ENCODE measurements at places on chromosomes 6 and 20.

DNA sequence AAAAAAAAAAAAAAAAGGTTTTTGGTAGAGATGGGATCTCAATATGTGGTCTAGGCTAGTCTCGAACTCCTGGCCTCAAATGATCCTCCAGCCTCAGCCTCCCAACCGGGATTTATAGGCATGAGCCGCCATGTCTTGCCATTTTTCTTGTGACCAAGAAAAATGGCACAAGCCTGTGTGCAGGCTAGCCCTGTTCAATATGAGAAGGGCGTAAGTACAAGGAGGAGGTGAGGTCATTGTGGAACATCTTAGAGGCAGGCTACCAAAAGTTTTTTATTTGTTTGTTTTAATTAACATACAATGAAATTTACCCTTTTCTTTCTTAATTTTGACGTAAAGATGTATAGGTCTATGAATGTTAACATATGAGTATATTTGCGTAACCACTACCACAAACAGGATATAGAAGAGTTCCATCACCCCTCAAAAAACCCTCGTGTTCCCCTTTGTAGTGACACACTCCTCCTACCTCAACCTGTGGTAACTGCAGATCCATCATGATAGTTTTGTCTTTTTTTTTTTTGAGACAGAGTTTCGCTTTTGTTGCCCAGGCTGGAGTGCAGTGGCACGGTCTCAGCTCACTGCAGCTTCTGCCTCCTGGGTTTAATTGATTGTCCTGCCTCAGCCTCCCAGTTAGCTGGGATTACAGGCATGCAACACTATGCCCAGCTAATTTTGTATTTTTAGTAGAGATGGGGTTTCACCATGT is 28.3 kb upstream of the KIF3B start:
- DNase-seq = peak; percentile 79

DNA sequence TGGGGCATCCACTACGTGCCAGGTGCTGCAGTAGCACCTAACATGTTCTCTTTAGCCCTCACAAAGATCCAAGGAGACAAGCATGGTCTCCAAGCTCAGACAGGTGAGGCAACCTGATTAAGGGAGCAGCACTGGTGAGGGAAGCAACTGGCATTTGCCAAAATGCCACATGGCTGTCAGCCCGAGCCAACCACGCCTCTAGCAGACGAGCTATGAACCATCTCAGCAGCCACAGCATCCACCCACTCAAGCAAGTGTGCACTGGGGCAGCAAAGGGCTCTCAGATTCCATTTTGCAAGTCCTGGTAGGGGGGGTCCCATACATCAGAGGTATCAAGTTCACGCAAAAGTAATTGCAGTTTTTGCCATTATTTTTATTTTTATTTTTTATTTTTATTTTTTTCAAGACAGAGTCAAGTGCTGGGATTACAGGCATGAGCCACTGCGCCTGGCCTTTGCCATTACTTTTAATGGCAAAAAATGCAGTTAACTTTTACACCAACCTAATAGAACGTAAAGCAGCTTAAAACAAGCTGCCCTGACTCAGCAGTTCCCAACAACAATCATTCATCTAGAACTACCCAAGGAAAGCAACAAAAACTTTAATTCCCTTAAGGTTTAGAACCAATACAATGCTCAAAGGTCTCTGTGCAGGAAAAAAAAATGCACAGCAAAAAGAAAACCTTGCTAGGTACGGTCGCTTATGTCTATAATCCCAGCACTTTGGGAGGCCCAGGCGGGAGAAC is 36.3 kb upstream of the SPDEF start:
- no peak for DNase-seq

DNA sequence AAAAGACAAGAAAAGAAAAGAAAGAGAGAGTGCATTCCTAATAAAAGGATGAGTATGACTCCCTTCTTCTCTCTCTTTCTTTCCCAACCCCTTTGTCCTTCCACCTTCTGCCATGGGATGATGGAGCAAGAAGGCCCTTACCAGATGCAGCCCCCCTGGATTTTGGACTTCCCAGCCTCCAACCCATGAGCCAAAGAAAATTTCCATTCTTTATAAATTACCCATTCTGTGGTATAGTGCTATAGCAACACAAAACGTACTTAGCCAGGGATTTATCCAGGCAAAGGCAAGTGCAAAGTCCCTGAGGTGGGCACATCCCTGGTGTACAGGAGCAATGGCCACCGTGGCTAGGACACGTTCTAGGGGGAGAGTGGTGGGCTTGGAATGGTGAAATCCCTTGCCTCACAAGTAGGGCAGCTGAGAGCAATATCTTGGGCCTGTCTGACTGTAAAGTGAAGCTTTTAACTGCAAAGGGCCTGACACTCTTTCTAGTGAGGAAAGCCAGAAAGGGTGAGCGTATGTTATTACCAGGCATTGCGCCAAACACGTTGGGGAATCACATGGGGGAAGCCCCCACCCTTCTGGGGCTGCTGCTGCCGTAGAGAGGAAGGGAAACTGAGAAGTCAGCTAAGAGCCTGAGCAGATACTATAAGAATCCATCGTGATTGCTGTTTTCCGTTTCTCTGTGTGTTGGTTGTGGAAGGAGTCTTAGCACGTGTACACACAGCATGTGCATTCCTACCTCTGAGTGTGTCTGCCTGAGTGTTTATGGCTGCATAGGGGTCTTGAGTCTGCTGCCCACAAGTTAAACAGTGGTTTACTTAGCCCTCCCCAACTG is 50.7 kb upstream of the SIRPA start:
- no peak for DNase-seq

DNA sequence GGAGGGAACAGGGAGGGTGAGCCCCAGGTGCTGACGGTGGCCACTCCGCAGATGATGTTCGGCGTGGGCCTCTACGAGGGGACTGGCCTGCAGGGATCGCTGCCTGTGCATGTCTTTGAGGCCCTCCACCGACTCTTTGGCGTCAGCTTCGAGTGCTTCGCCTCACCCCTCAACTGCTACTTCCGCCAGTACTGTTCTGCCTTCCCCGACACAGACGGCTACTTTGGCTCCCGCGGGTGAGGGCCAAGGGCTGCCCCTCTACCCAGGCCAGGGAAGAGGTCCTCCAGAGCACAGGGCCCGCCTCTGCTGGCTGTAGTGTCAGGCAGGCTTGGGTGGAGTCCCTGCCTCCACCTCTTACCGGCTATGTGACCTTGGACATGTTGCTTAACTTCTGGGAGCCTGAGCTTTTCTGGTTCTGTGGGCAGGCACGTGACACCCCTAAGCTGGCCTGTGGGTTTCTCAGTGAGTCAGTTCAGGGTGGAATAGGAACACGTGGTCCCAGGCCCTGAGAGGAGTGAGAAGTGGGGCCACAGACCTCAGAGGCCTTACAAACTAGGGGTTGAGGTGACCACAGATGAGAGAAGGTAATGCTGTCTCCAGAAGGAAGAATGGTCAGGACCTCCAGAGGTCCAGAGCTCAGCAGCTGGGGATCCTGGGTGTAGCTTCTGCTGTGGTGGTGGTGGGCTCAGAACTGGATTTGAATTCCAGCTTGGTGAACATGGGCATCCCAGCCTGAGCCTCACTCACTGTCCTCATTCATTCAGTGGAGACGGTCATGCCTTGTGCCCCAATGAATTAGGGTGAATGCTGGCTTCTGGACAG is 11.9 kb downstream of the PCIF1 start:
- DNase-seq = peak; percentile 28

GRCh38 chr6:47144306-47144705 is 102.2 kb upstream of the ADGRF1 start:
- no peak for DNase-seq

DNA sequence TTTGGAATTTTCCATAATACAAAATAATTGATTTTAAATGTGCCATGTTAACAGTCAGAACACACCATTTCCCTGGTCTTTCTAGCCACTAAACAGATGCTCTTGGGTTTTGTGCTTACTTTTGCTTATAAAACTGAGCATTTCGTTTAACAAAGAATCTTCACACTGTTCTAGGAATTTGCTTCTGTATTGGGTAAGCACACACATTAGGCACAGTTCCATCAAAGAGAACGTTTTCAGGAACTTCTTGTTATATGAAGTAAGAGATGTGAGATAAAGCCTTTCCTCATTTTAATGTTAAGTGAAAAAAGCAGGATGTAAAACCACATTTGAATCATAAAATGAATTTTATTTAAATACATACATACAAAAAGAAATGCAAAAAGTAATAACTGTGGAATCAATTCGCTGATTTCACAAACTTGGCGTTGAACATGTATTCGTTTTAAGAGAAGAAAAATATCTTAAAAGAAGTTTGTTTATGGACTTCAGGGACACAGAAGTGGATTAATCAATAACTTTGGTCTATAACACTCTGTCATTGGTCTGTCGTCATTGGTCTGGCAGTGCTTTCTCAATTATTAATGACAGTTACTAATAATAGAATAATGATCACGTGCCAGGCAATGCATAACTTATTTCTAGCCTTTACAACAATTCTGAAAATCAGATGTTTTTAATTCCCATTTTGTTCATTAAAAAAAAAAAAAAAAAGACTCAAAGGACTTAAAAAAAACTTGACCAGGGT is 199.9 kb upstream of the PRDM1 start:
- no peak for DNase-seq

GRCh38 chr6:109790131-109790530 is 99.0 kb downstream of the FIG4 start:
- no peak for DNase-seq
